Glomerular endothelial cell (primary cell): ENCODE measurements at places on chromosomes 1 and 21.

DNA sequence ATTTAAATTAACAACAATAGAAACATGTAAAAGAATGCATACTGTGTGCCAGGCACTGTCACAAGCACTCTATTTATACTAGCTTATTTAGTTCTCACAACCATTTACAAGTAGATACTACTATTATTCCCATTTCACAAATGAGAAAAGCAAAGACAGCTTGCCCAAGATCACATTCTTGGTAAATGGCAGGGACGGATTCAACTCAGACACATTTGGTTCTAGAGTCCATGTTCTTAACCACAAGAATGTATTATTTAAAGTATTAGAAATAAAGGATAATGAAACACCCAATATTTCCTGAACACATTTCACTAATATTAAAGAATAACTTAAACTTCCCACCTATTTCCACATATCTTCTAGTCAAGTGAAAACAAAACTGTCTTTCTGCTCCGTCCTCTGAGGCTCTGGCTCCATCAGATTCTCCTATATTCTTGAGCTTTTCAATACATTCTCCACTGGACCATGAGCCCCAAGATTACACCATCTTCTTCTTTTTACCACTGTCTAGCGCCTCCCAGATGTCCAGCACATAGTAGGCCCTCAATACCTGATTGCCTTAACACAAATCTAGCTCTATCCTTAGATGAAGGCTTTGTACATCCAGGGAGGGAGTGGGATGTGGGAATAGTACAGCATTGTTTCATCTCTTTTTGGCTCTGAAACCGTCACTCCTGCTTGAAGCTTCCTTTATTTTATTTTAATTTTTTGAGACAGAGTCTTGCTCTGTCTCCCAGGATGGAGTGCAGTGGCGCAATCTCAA is 29.3 kb downstream of the SOD1 start:
- DNase-seq, result no peak

GRCh38 chr1:205456868-205457745 is 1.3 kb upstream of the BLACAT1 start:
- no peak for DNase-seq

- no peak for DNase-seq
These were observed 86.0 kb upstream of the SELENON start for GRCh38 chr1:25713961-25714360.

- DNase-seq, result no peak
These were observed 14.8 kb upstream of the KIF1B start for GRCh38 chr1:10195570-10195969.
